ENCODE measurements at places on chromosomes 12 and 14.
A peak's percentile ranks its signal among the peaks of the same experiment; 100 is the strongest.

DNA sequence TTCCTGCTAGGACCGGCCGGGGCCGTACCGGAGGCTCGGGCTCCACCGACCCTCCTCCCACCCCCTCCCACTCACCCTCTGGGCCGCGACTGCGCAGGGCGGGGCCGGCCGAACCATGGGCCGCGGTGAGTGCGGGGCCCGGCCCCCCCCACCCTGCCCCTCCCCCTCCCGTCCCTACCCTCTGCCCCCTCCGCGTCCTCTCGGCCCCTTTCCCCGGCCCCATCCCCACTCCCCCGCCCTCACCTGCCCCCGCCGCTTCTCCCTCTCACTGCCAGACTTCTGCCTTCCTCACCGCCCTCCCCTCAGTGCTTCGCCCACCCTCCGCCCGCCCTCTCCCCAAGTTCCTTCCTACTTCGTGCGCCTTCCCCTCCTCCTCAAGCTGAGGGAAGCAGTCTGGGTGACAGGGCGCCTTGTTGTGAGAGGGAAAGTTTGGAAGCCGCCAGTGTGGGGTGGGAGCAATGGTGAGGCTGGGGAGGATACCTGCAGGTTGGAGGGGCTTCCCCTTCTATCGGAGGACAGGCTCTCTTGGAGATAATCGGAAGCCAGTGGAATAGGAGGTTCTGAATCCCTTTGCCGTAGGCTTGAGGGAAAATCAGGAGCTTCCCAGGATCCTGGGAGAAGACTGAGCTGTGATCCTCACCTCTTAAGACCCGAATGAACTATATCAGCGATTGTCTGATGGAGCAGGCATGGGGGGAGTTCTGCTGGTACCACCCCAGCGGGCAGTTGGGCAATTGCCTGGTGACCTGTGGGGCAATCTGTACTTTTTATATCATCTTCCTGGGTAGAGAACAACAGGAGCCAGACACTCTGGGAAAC is 472 bp downstream of the MBD6 start:
- DNase-seq: peak; percentile 69

DNA sequence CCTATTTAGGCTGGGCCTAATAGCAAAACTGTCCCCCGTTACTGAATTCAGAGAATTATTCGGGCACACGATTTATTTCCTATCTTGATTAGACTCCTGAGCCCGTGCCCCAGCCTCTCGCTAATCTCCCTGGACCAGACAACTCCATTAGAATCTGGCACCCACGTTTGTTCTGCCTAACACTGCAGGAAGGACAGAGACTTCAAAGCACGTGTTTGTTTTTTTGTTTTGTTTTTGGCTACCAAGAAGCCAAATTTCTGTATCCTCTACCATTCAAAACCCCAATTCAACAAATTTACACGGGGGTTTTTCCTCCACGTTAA is 4.8 kb downstream of the USP44 start:
- DNase-seq: no peak

GRCh38 chr12:14664434-14665023 is 31.9 kb downstream of the GUCY2C start:
- peak; percentile 57 for DNase-seq

GRCh38 chr12:100733817-100734593 is 60.6 kb upstream of the ANO4 start:
- DNase-seq: peak; percentile 65

DNA sequence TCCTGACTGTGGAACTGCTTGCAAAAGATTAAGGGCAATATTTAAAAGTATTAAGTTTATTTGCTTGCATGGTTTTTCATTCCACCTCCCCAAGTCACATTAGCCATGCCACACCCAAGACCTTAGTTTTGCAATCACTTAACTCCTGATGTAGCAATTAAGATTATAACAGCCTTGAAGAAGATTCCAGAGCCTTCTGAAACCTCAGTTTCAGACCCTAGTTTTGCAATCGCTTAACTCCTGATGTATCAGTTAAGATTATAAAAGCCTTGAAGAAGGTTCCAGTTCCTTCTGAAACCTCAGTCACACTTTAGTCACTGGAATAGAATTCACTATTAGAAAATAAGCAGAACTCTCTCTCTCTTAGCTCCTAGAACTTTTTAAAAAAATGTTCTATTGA is 42.7 kb upstream of the DCN start:
- DNase-seq: peak; percentile 49

DNA sequence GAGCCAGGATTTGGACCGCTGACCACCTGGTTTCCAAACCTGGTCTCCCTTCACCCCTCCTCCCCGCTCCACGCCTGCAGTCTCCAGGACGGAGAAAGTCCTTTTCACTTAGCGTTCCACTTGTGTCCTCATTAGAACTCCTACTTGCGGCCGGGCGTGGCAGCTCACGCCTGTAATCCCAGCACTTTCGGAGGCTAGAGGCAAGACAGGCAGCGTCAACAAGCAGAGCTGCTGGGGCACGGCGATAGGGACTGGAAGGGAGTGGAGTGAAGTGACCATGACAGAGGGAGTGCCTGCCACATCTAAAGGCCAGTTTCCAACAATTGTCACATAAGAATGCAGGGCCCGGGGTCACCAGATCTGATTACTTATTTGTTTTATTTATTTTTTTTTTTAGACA is 132.5 kb upstream of the NCOR2 start:
- no peak for DNase-seq

DNA sequence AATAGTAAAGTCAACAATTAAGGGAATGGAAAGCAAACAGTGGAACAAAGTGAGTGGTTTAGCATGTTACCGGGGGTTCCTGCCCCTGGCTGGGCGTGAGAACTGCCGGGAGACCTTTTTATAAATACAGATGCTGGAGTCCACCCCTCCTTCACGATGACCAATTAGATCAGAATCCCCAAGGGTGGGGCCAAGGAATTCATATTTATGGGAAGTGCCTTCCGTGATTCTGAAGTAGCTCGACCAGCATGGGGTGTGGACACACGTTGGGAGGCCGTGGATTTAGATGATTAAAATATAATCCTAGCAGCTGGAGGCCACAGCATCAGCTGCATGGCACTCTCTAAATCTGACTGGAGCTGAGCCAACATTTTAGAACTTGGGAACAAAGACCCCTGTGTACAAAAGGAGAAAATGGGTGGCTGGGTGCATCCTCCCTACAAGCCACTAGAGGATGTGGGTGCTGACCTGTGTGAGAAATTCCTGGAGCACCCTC is 87.9 kb downstream of the SRRM4 start:
- DNase-seq: no peak

- DNase-seq: no peak
Observed at GRCh38 chr12:6998715-6999451, 19.4 kb downstream of the LPCAT3 start.

DNA sequence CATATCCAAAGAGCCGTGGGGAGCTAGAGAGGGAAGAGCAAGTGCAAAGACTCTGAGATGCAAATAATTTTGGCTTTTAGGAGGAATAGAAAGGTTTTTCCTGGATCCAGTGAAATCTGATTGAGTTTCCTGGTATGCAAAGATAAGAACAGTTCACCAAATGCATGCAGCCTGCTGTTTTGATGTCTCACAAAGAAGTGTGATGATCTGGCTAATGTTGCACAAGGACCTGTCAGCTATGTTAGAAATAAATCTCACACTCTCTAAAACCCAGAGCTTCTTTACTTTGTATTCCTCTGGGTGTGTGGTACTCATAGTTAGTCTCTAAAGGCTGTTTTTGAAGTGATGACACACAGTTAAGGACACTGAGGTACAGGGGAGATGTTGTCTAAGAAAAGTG is 321.4 kb downstream of the AACS start:
- DNase-seq: no peak
